ENCODE measurements at places on chromosomes 7 and 10. TPM values are rescaled to one million over a fixed set of nuclear protein-coding genes. Genes with fewer than 3 reads are reported as not detected.
A peak's percentile ranks its signal among the peaks of the same experiment; 100 is the strongest.

The PLXDC2 gene
- total RNA-seq, result 49.9 TPM

DNA sequence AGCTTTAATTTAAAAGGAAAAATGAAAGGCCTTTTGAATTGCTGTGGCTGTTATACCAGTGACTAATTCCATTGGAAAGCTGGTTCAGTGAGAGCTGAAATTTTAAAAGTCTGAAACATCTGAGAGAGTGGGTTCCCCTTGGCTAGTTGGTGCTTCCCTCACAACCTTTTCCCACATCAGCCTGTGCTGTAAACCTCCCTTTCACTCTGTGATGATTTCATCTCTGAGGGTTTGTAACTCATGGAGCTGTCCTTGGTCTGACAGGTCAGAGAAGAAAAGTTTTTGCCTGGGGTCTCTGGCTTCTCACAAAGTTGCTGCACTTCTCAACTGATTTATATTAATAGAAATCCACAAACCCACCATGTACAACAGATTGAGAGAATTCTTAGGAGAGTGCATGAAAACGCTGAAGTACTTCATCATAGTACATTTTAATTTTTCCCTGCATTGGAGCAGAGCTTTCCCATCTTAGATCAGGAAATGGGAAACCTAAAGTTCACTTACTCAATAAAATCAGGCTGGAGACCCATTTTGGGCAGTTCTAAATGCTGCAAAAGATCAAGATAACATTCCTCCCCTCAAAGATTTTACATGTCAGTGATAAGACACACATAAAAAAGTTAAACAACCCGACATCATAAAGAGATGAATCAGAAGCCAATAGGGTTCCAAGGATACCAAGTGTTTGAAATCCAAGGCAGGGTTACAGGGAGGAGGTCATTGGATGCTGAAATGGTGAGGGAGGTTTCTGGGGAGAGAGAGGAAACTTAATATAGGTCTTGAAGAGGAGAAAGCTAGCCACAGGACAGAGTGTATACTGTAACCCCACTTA is 157.0 kb upstream of the MKLN1 start:
- H3K4me1 ChIP-seq, result no peaks in the 10 kb centered on the region
- H3K36me3 ChIP-seq, result no peaks in the 10 kb centered on the region
- H3K4me3 ChIP-seq, result no peak overlapping the region

DNA sequence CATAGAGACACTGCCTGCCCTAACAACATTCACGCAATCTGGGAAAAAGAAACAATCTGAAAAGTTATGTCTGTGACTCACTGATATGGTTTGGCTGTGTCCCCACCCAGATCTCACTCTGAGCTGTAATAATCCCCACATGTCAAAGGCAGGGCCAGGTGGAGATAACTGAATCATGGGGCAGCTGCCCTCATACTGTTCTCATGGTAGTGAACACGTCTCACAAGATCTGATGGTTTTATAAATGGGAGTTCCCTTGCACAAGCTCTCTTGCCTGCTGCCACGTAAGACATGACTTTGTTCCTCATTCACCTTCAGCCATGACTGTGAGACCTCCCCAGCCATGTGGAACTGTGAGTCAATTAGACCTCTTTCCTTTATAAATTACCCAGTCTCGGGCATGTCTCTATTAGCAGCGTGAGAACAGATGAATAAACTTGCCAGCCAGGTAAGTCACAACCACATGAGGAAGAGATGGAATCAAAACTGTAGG is 341.5 kb upstream of the AOAH start:
- peak; percentile 25 for DNase-seq
- no peaks in the 10 kb centered on the region for H3K36me3 ChIP-seq
- H3K4me1 ChIP-seq, result peaks cover 4% of the 10 kb centered on the region
- no peak overlapping the region for H3K27ac ChIP-seq
- no peak overlapping the region for H3K4me3 ChIP-seq

The GJD4 gene
- 2.0 TPM for total RNA-seq

GRCh38 chr7:98719396-98719795 is 102.3 kb downstream of the NPTX2 start:
- no peak overlapping the region for H3K27ac ChIP-seq
- no peaks in the 10 kb centered on the region for H3K4me1 ChIP-seq
- no peaks in the 10 kb centered on the region for H3K36me3 ChIP-seq
- no peak overlapping the region for H3K4me3 ChIP-seq

DNA sequence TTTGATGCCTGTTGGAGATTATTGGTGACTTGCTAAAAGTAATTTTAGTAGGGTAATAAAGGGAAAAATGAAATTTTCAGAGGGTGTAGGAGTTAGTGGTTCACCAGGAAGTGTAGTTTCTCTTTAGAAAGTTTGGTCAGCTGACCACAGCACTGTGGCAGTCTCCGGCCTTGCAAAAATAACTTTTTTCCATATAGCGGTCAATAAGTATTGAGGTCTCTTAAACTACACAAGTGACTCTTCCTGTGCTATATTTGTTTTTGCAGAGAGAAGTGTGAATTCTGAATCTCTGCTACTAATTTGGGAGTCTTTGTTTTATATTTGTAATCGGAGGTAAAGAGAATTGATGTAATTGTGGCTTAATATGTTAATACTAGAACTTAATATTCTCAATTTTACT is 24.3 kb downstream of the PTPN12 start:
- H3K27ac ChIP-seq, result no peak overlapping the region
- no peaks in the 10 kb centered on the region for H3K27me3 ChIP-seq
- peak; percentile 43 for DNase-seq
- peaks cover 5% of the 10 kb centered on the region for H3K36me3 ChIP-seq

DNA sequence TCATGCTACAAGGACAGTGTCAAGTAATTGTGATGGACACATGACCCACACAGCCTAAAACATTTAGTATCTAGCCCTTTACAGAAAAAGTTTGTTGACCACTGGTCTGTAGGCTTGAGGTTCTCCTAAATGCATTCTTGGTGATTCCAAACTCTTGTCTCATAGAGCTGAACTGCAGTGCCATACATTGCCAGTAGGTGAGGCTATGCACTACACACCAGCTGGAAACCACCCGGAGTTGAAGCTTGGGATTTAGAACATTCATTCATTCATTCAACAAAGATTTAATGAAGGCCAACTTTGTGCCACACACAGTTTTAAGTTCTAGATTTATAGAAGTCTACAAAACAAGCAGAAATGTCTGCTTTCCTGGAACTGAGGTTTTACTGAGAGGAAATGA is 77.3 kb upstream of the TCF7L2 start:
- no peaks in the 10 kb centered on the region for H3K27me3 ChIP-seq
- H3K36me3 ChIP-seq, result no peaks in the 10 kb centered on the region
- H3K4me3 ChIP-seq, result no peak overlapping the region
- no peak overlapping the region for H3K27ac ChIP-seq

The AS3MT gene
- 11.9 TPM for total RNA-seq

DNA sequence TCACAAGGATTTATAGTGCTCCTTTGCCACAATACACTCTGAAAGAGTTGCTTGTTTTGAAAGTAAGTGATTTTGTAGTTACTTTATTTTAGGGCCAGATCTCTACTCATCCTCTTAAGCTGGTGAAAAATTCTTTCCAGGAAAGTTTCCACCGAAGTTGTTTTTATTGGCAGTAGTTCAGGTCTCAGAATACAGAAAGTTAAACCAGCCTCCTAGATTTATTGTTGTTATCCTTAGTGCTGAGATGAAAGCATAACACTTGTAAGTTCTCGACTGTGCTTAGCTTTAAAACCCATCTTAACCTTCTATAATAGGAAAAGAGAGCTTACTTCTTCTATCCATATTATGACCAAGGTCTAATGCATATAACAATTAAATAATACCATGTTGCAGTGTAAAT is 5.5 kb downstream of the AP3M1 start:
- DNase-seq, result peak; percentile 80
- no peak overlapping the region for H3K4me3 ChIP-seq
- H3K36me3 ChIP-seq, result peaks cover 14% of the 10 kb centered on the region
- H3K27me3 ChIP-seq, result no peaks in the 10 kb centered on the region
- no peak overlapping the region for H3K27ac ChIP-seq
- peaks cover 3% of the 10 kb centered on the region for H3K4me1 ChIP-seq

DNA sequence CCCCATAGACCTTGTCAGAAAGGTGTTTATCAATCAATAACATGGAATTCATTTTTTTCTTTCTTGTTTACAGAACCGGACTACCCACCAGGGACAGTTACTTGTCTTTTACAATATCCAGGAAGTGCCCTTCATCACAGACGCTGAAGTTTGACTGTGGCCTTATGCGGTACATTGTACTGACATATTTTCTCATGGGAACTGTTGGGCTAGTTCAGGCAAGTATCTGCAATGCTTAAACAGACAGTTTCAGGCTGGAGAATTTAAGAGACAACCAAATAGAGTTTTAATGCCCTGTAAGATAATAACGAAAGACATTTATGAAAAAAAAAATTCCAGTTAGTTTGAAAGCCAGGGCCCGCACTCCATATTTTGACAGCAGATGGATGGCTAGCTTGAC is 246.4 kb downstream of the GATA3 start:
- DNase-seq, result no peak
- no peak overlapping the region for H3K27ac ChIP-seq
- no peaks in the 10 kb centered on the region for H3K36me3 ChIP-seq
- H3K27me3 ChIP-seq, result peaks cover 10% of the 10 kb centered on the region

DNA sequence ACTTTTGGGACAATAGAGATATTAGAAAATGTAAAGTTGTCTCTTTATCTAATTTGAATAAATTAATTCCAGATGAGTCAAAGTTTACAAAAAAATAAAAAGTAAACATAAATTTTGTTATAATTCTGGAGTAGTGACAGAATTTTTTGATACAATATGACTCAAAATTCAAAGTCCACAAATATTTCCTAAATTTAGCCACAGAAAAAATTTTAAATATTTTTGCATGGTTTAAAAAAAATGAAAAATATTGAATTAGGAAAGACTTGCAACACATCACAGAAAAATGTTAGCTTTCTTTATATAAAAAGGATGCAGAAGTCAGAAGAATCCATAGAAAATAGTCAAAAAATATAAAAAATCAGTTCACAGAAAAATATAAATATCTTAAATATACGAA is 117.7 kb downstream of the ARHGAP21 start:
- no peak overlapping the region for H3K27ac ChIP-seq
- no peaks in the 10 kb centered on the region for H3K4me1 ChIP-seq
- no peaks in the 10 kb centered on the region for H3K27me3 ChIP-seq
- peaks cover 18% of the 10 kb centered on the region for H3K36me3 ChIP-seq

DNA sequence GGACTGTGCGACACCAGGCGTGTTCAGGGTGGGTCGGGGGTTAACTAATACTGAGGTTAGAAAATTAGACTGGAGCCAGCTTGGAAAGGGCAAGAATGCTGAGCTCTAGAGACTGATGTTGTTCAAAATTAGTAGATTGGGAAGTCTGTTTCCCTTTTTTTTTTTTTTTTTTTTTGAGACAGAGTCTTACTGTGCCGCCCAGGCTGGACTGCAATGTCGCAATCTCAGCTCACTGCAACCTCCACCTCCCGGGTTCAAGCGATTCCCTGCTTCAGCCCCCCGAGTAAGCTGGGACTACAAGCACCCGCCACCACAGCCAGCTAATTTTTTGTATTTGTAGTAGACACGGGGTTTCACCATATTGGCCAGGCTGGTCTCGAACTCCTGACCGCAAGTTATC is 2.7 kb upstream of the CPVL start:
- H3K36me3 ChIP-seq, result no peaks in the 10 kb centered on the region
- no peak overlapping the region for H3K27ac ChIP-seq
- DNase-seq, result no peak
- no peak overlapping the region for H3K4me3 ChIP-seq
- peaks cover 27% of the 10 kb centered on the region for H3K27me3 ChIP-seq

GRCh38 chr10:132263866-132264265 is 43.9 kb downstream of the STK32C start:
- H3K36me3 ChIP-seq, result no peaks in the 10 kb centered on the region
- no peaks in the 10 kb centered on the region for H3K27me3 ChIP-seq
- no peak for DNase-seq

DNA sequence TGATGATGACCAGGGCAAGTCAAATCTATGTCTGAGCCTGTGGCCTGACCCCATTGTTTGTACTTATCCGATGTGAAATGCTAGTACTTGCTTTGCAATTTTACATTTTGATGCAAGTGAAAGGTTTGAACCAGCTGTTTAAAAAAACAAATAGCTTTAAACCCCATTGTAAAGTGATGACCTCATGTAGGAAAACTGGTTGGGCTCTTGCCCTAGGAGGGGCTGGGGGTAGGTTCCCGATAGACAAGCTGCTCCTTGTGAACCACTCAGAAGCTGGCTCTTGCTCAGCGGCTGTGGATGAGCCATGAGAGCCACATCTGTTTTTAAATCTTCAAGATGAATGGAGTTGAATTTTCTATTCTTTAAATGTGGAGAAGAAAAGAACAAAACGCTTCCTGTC is 185.3 kb downstream of the WDR11 start:
- no peaks in the 10 kb centered on the region for H3K27me3 ChIP-seq
- peak; percentile 87 for DNase-seq
- no peaks in the 10 kb centered on the region for H3K36me3 ChIP-seq
- H3K27ac ChIP-seq, result no peak overlapping the region
- H3K4me1 ChIP-seq, result peaks cover 2% of the 10 kb centered on the region

Measured in muscle of leg (tissue), 16 donors.